ENCODE measurements at places on chromosomes 11 and 22.

DNA sequence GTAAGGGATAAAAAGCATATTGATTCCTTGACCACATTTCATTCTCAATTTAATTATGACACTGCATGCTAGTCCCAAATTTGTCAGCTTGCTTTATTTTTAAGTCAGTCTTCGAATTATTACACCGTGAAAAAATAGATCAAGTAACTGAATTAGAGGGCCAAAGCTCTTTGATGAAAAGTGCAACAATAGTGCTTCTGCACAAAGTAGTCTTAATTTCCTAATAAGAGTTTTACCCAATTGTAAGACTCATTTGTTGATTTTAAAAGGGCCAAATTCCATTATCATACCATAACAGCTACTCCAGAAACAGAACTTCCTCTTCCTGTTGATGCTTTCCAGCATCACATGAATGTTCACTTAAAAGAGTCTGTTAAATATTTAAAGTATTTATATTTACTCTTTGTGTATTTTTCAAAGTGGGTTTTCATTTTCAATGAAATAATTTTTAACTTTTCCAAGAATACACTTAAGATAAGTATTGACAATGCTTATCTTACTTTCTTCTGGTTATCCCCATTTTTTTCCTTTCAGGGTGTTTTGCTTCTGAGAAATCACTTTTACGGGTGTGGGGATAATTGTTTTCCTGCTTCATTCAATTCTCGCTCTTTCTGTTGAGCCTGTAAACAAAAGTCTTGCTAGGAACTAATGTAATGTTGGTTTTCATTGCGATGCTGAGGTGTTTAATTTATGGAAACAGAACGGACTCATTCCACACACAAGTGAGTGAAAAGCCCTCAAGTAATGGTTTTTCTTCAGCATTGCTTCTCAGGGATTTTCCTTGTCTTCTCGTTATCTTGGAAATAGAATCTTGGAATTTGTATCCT is 2.1 kb downstream of the ARHGEF12 start:
- peaks cover 69% of the 10 kb centered on the region for H3K27me3 ChIP-seq
- no peak overlapping the region for H3K27ac ChIP-seq
- H3K4me1 ChIP-seq: peaks cover 26% of the 10 kb centered on the region
- DNase-seq: no peak
- peaks cover 7% of the 10 kb centered on the region for H3K36me3 ChIP-seq

DNA sequence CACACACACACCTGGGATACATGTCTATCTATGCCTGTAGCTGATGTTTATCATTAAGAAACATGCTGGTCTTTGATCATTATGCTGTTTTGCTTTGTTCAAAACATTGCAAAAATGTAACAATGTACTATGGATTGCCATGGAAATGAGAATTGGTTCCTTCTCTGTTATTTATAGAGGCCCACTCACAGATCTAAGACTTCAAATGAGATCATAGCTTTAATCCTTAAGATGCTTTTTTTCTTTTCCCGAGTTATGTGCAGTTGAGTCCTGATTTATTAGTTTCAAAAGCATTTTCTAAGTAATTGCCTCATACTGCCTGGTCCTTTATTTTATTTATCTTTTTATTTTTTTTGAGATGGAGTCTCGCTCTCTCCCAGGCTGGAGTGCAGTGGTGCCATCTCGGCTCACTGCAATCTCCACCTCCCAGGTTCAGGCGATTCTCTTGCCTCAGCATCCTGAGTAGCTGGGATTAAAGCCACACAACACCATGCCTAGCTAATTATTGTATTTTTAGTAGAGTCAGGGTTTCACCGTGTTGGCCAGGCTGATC is 131.4 kb downstream of the LUZP2 start:
- H3K4me1 ChIP-seq: no peaks in the 10 kb centered on the region
- no peaks in the 10 kb centered on the region for H3K27me3 ChIP-seq
- DNase-seq: no peak
- no peak overlapping the region for H3K4me3 ChIP-seq
- H3K27ac ChIP-seq: no peak overlapping the region

- H3K4me1 ChIP-seq: peaks cover 11% of the 10 kb centered on the region
- H3K36me3 ChIP-seq: peaks cover 2% of the 10 kb centered on the region
- no peaks in the 10 kb centered on the region for H3K27me3 ChIP-seq
- H3K4me3 ChIP-seq: no peak overlapping the region
Observed at GRCh38 chr22:47124961-47125360, 362.5 kb downstream of the TBC1D22A start.

- no peaks in the 10 kb centered on the region for H3K36me3 ChIP-seq
- DNase-seq: no peak
- H3K4me3 ChIP-seq: no peak overlapping the region
- peaks cover 14% of the 10 kb centered on the region for H3K27me3 ChIP-seq
Observed at GRCh38 chr11:130859886-130860285, 56.4 kb downstream of the SNX19 start.

DNA sequence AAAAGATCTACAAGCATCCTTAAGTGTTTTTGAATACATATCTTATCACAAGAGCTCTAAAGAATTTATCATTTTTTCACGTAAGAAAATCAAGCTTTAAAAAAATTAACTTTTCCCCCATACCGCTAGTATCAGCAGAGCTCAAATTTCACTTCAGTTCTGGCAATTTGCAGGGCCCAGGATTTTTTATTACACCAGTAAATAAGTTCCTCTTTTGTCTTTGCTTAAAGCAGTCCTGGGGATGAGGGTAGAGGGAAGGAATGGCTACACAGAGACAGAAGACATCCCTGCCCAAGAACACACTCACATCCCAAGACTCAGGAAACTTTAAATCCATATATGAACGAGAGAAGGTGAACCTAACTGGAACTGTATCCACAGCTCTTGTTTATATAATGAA is 22.6 kb upstream of the SORL1 start:
- H3K4me3 ChIP-seq: no peak overlapping the region
- DNase-seq: no peak
- peaks cover 16% of the 10 kb centered on the region for H3K4me1 ChIP-seq

DNA sequence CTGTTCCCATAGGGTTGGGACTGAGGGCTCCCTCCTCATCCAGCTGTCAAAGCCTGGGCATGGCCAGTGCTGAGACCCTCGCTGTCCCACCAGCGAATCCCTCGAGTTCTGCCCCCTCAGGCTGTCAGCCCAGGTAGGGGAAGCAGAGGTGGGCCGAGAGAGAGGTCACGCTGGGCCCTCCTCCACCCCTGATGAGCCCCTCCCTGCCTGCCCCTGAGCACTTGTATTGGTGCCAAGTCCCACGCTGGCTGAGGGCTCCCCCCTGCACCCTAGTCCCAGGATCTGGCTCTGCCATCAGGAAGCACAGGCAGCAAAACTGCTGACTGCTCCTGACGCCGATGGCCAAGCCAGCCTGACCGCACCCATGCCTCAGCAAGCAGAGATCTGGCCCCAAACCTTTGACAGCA is 3.3 kb downstream of the PRR33 start:
- DNase-seq: no peak
- H3K4me3 ChIP-seq: peak overlapping the region; percentile 81
- H3K27me3 ChIP-seq: no peaks in the 10 kb centered on the region
- H3K27ac ChIP-seq: peak overlapping the region; percentile 66
- peaks cover 17% of the 10 kb centered on the region for H3K36me3 ChIP-seq

- no peak overlapping the region for H3K4me3 ChIP-seq
- peaks cover 21% of the 10 kb centered on the region for H3K4me1 ChIP-seq
- no peak overlapping the region for H3K27ac ChIP-seq
- H3K27me3 ChIP-seq: no peaks in the 10 kb centered on the region
Observed at GRCh38 chr11:74179234-74180052, 8.4 kb downstream of the PPME1 start.

- H3K27me3 ChIP-seq: no peaks in the 10 kb centered on the region
- H3K27ac ChIP-seq: no peak overlapping the region
- peaks cover 13% of the 10 kb centered on the region for H3K4me1 ChIP-seq
- no peak for DNase-seq
- H3K4me3 ChIP-seq: no peak overlapping the region
Observed at GRCh38 chr11:2778630-2779498, 79.1 kb upstream of the KCNQ1OT1 start.

DNA sequence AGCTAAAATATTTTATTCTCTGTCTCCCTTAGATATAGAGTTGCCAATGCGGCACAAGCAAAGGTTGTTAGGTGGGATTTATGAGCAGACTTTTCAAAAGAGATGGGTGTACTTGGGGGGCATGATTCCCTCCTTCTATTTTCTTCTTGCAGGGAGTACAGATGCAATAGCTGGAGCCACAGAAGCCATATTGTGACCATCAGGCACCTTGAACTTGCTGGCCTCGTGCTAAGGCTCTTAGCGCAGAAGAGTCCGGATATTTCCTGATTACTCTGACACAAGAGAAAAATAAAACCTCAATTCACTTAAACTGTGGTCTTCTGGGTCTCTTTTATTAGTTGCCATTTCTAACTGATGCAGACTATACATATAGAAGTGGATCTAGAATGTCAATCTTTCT is 547.4 kb downstream of the MIAT start:
- no peak overlapping the region for H3K4me3 ChIP-seq
- no peaks in the 10 kb centered on the region for H3K4me1 ChIP-seq
- no peak overlapping the region for H3K27ac ChIP-seq
- no peak for DNase-seq
- no peaks in the 10 kb centered on the region for H3K36me3 ChIP-seq
- H3K27me3 ChIP-seq: peaks cover 16% of the 10 kb centered on the region

DNA sequence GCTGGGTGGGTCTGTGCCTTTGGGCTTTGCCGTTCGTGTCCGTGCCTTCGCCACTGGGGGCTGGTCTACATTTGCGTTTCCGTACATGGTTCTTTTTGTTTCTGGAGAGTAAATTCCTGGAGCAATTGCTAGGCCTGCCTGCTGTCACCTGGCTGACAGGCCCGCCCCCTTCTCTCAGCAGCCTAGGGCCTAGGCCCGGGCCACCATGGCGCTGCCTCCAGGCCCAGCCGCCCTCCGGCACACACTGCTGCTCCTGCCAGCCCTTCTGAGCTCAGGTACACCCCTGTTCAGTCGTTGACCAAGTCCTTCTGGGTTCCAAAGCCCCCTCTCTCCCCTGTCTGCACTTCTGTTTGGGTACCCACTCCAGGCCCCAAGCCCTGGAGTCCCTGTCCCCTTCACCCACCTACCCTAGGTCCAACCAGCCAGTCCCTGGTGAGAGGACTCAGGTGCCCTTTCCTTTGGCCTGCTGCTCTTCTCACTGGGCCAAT is 649 bp downstream of the TMEM25 start:
- H3K4me1 ChIP-seq: peaks cover 20% of the 10 kb centered on the region
- H3K4me3 ChIP-seq: peak overlapping the region; percentile 86
- peak overlapping the region; percentile 76 for H3K27ac ChIP-seq
- DNase-seq: peak; percentile 29
- H3K36me3 ChIP-seq: no peaks in the 10 kb centered on the region

- H3K4me3 ChIP-seq: no peak overlapping the region
Observed at GRCh38 chr22:43004362-43005035, 10.4 kb downstream of the PACSIN2 start.

GRCh38 chr11:67252831-67253239 is 13.4 kb upstream of the GRK2 start:
- no peak for DNase-seq
- no peak overlapping the region for H3K27ac ChIP-seq
- no peak overlapping the region for H3K4me3 ChIP-seq
- peaks cover 29% of the 10 kb centered on the region for H3K4me1 ChIP-seq
- H3K27me3 ChIP-seq: no peaks in the 10 kb centered on the region
- peaks cover 53% of the 10 kb centered on the region for H3K36me3 ChIP-seq

GRCh38 chr11:46719048-46719542 is at the start of gene F2:
Gene F2, plus strand, starts transcription at chr11:46719213. Its CDS starts 23 bp downstream, at chr11:46719236.
- no peaks in the 10 kb centered on the region for H3K27me3 ChIP-seq
- no peak within 1 kb of the TSS for H3K4me3 ChIP-seq
- H3K4me1 ChIP-seq: peaks cover 2% of the 10 kb centered on the region
- DNase-seq: no peak
- H3K36me3 ChIP-seq: no peaks in the 10 kb centered on the region
- no peak within 1 kb of the TSS for H3K27ac ChIP-seq

- DNase-seq: no peak
- peaks cover 3% of the 10 kb centered on the region for H3K36me3 ChIP-seq
- no peak overlapping the region for H3K4me3 ChIP-seq
- H3K4me1 ChIP-seq: no peaks in the 10 kb centered on the region
- H3K27ac ChIP-seq: no peak overlapping the region
Observed at GRCh38 chr22:17905445-17905844, 118.9 kb downstream of the MICAL3 start.

- H3K4me3 ChIP-seq: no peak overlapping the region
- DNase-seq: no peak
- H3K27ac ChIP-seq: no peak overlapping the region
Observed at GRCh38 chr11:9672288-9672916, 8.5 kb downstream of the SWAP70 start.

DNA sequence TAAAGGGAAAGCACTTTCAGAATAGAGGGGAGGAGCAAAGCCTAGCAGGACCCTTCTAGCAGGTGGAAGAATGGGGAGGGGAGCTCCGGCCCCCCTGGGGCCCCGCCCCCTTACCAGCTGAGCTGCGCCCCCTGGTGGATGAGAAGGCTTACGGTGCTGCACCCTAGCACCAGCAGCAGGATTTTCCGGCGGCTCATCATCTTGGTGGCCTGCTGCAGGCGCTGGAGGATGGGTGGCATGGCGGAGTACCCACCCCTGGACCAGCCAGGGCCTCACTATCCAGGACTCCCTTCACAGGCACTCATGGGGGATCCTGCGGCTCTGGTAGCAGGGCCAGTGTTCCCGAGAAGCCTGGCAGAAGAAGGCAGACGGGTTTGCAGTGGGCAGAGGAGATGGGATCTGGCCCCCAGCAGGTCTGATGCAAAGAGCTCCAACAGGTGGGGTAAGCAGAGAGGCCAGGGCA is 3.8 kb downstream of the GAL3ST3 start:
- H3K4me1 ChIP-seq: peaks cover 15% of the 10 kb centered on the region
- peaks cover 9% of the 10 kb centered on the region for H3K27me3 ChIP-seq
- DNase-seq: peak; percentile 84
- H3K4me3 ChIP-seq: no peak overlapping the region
- H3K27ac ChIP-seq: peak overlapping the region; percentile 68

- no peak for DNase-seq
- no peak overlapping the region for H3K27ac ChIP-seq
- H3K27me3 ChIP-seq: no peaks in the 10 kb centered on the region
- H3K4me3 ChIP-seq: no peak overlapping the region
- no peaks in the 10 kb centered on the region for H3K4me1 ChIP-seq
Observed at GRCh38 chr11:126488591-126489370, 133.3 kb downstream of the ST3GAL4 start.

DNA sequence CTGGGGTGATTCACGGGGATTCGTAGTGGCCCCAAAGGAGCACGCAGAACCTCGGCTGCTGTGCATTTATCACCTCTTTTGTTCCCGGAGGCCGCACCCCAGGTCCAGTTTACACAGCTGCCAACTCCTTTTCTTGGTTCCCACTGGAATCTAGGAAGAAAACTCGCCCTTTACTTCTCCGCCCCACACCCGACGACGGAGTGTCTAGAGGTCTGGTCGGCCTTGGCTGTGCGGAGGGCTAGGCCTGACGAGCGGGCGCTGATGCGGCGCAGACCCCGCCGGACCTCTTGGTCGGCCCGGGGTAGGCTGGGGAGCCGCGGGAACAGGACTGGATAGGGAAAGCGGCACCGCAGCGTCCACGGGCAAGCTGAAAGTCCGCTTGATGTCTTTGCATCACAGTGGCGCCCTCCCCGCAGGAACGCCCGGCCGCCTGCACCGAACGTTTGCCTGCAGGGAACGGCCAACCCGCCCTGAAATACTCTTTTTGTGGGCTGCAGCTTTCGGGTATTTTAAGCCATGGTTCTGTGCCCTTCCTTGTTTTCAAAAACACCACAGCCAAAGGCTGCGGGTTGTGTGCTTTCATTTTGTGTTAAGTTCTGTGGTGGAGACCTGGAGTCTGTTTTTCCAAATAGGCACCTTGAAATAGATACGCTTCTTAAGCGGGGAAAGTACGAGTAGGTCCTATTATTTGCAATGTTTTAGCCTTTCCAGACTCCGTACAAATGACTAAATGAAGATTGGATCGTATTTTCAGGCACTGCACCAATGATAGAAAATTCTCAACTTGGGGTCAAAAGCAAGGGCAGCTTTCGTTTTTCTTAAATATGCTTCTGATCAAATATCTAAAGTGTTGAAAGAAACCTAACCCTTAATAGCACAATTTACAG is 829 bp upstream of the ZBED5 start:
- H3K36me3 ChIP-seq: peaks cover 29% of the 10 kb centered on the region
- no peaks in the 10 kb centered on the region for H3K27me3 ChIP-seq
- peak; percentile 45 for DNase-seq
- H3K4me1 ChIP-seq: peaks cover 37% of the 10 kb centered on the region
- peak overlapping the region; percentile 99 for H3K27ac ChIP-seq
- peak overlapping the region; percentile 98 for H3K4me3 ChIP-seq

Measured in activated naive CD8-positive, alpha-beta T cell treated with anti-CD3 and anti-CD28 coated beads for 36 hours (primary cell).